KBM-7 (cell line): ENCODE measurements at places on chromosomes 3 and 15.
A peak's percentile ranks its signal among the peaks of the same experiment; 100 is the strongest.

- DNase-seq, result peak; percentile 81
Measured at GRCh38 chr3:65936908-65937638, 101.6 kb downstream of the MAGI1 start.

DNA sequence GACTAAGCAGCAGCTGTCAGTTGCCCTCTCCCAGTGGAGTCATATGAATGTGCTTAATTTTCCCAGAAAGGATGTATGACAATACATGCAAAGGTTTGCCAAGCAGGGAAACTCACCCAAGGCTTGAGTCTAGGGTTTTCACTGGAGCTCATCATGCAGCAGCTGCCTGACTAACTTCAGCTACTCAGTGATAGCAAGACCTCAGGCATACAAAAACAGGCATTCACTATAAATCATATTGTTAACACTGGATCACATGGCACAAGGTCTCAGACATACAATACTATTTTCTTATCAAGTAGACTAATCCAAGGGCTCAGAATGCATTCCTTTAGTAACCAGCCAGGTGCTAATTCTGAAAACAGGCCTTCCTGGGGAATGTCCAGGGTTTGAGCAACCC lies 85.0 kb upstream of the STAC start:
- no peak for DNase-seq

- no peak for DNase-seq
Measured at GRCh38 chr3:32354362-32354778, 37.3 kb upstream of the CMTM7 start.

- DNase-seq, result no peak
Measured at GRCh38 chr3:21274079-21274571, 476.9 kb downstream of the ZNF385D start.
